ENCODE measurements at places on chromosomes 4 and X. TPM values are rescaled to one million over a fixed set of nuclear protein-coding genes. Genes with fewer than 3 reads are reported as not detected.

DNA sequence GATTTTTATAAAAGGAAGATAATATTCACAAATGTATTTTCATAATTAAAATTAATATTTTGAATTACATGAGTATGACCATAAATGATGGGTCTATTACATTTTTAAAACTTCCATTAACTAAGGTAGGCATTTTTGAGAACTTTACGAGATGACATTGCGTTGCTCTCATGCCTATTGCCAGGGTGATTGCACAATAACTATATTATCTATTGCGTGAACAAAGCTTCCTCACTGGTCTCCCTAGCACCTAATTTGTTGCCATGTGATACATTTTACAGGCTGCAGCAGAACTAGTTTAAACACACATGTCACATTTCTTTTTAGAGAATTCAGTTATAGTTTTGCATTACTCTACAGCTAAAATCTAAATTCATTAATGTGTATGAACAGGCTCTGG, 289.7 kb upstream of the GRID2 start:
- no peak for DNase-seq
- no peak overlapping the region for H3K27ac ChIP-seq
- H3K4me1 ChIP-seq, result no peaks in the 10 kb centered on the region
- H3K4me3 ChIP-seq, result no peak overlapping the region
- no peaks in the 10 kb centered on the region for H3K36me3 ChIP-seq

DNA sequence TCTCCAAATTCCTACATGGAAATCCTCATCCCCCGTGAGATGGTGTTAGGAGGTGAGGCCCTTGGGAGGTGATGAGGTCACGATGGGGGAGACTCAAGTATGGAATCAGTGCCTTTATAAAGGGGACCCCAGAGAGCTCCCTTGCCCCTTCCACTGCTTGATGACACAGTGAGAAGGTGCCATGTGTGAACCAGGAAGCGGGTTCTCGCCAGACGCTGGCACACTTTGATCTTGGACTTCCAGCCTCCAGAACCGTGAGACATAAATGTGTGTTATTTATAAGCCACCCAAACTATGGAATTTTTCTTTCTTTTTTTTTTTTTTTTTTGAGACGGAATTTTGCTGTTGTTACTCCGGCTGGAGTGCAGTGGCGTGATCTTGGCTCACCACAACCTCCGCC, 237.6 kb downstream of the DHRSX start:
- peaks cover 14% of the 10 kb centered on the region for H3K36me3 ChIP-seq
- no peak for DNase-seq
- H3K27ac ChIP-seq, result no peak overlapping the region
- H3K27me3 ChIP-seq, result no peaks in the 10 kb centered on the region
- H3K4me1 ChIP-seq, result no peaks in the 10 kb centered on the region

STAP1 gene
- total RNA-seq, result 3.4 TPM

FGF16 gene
- total RNA-seq, result not detected
